ENCODE measurements at places on chromosomes 2 and 18.

GRCh38 chr2:32012872-32013271 is 2.1 kb upstream of the MEMO1 start:
- no peak for DNase-seq

- DNase-seq: no peak
These were observed 93.5 kb upstream of the SPATS2L start for GRCh38 chr2:200212862-200213425.

- DNase-seq: no peak
These were observed 115.4 kb upstream of the MAP2 start for GRCh38 chr2:209308415-209308814.

- no peak for DNase-seq
These were observed 40.5 kb upstream of the ATG16L1 start for GRCh38 chr2:233210843-233211547.

GRCh38 chr2:203470371-203470770 is 64.7 kb downstream of the RAPH1 start:
- DNase-seq: no peak

GRCh38 chr18:22564036-22564435 is 146.3 kb upstream of the CTAGE1 start:
- no peak for DNase-seq

DNA sequence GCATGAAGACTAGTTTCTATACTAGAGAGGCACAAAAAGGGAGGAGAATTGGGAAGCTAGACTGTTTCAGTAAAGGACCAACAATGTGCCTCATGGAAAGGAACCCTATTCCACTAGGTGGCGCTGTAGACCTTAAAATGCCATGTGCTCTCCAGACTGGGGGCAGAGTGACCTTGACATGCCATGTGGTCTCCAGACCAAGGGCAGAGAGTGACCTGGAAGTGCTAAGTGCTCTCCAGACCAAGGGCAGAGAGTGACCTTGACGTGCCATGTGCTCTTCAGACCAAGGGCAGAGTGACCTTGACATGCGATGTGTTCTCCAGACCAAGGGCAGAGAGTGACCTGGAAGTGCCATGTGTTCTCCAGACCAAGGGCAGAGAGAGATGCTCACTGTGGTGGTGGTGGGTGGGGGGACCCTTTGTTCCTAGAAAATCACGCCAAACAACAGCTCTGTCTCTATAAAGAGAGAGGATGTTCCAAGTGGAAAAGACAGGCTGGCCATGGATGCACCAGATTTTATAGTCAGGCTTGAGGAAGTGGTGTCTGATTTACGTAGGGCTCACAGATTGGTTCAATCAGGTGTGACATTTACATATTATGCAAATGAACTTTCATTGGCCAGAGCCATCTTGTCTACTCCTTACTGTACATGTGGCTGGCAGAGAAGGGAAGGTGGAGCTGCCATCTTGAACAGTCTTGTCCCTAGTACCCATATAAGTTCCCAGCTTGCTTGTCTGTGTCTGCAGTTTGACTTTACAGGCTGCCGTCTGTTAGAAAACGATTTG is 344.0 kb upstream of the DDX18 start:
- DNase-seq: no peak

- no peak for DNase-seq
These were observed 15.0 kb upstream of the MYO1B start for GRCh38 chr2:191230174-191230573.

GRCh38 chr2:69918401-69918800 is 3.5 kb downstream of the MXD1 start:
- no peak for DNase-seq

DNA sequence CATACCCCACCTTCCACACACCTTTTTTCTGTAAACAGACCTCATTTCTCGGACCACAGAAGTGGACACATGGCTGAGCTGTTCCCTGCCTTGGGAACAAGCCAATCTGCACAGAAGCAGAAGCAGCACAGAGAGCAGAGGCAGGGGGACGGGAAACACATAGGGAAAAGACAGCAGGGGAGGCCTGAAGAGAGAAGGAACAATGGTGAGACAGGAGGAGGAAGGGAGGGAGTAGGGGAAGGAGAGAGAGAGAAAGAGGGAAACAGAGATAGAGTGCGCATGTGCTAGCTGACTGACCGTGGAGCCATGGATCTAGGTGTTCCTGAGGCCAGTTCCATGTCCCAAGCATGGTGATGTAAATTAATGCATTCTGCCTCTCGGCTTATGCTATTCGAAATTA is 119.7 kb downstream of the NOL10 start:
- no peak for DNase-seq

DNA sequence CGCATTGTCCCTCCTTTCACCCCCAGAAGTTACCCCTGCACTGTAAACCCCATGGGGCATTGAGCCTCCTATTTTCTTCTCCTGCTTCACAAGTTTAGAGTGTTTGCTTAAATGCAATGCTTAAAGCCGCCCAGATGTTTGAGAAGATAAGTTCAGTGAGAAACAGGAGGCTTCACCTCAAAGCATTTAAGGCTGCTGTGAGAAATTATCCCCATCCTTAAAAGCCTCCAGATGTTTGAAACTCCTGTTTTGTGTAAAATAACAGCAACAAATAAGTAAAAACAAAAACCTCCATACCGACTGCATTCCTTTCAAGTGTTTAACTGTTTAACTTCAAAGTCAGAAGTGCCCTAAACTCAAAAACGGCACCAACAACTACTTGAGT is 81.8 kb downstream of the RTP5 start:
- no peak for DNase-seq

- DNase-seq: no peak
These were observed 2.0 kb upstream of the ECEL1 start for GRCh38 chr2:232489516-232490220.

DNA sequence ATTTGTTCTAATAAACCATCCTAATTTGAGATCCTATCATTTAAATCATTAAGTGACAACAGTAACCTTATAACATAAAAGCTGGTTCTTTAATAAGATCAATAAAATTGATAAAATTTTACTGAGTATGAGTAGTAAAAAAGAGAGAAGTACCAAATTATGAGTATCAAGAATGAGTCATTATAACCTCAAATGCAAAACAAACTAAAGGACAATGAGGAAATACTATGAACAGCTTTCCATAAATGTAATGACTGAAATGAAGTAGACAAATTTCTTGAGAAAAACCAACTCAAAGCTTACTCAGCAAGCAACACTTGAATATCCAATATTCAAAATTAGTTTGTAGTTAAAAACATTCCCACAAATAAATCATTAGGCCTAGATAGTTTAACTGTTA is 433.0 kb downstream of the ZEB2 start:
- DNase-seq: no peak
